ENCODE measurements at places on chromosomes 6 and 20.

- no peak for DNase-seq
These were observed 39.6 kb upstream of the PDE7B start for GRCh38 chr6:135811644-135812526.

DNA sequence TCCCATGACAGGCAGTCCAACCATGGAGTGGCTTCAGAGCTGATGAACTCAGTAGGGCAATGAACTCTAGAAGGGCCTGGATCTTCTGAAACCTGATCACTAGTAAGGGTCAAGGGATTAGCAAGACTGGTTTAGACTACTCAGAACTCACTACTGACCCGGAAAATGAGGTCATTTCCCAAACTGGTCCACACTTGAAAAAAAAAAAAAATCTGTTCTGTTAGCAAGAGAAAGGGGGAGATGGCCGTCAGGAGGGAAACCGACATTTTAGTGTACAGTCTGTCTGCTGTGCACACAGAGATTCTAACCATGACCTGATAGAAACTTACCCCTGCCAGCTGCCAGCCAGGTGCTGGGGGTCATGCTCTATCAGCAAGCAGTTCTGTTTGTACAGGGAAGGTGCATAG lies 262.4 kb upstream of the AGPAT4 start:
- DNase-seq, result no peak

DNA sequence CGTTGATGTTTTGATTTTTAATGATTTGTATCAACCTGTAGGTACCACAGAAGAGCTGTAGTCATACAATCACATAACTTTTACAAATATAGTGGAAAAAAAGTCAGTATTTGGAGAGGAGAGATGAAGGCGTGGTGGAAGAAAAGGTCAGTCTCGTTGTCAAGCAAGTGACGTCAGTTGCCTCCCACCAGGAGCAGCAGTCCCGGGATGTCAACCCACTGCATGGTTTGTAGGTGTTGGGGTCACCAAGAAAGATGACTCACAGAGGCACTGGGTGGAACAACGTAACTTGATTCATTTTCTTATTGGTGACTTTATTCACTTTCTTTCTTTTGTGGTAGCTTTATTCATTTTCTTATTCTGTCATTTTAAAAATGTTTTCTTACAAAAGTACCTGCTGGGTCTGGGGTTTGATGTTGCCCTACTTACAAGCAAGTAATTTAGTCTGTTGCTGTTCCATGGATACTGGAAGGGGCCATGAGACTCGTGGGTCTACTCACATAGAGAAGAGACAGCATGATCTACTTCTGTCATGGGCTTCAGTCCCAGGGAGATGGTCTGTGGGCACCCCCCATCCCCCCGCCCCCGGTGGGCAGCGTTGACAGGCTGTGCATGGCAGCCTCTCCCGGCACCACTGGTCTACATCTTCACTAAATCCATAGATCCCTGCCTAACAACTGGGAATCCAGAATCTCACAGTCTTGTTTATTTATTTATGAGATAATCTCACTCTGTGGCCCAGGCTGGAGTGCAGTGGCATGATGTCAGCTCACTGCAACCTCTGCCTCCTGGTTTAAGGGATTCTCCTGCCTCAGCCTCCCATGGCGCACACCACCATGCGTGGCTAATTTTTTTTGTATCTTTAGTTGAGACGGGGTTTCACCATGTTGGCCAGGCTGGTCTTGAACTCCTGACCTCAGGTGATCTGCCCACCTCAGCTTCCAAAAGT lies 36.4 kb upstream of the SYNJ2 start:
- no peak for DNase-seq

GRCh38 chr20:952196-952795 lies 36.2 kb upstream of the ANGPT4 start:
- DNase-seq, result no peak

DNA sequence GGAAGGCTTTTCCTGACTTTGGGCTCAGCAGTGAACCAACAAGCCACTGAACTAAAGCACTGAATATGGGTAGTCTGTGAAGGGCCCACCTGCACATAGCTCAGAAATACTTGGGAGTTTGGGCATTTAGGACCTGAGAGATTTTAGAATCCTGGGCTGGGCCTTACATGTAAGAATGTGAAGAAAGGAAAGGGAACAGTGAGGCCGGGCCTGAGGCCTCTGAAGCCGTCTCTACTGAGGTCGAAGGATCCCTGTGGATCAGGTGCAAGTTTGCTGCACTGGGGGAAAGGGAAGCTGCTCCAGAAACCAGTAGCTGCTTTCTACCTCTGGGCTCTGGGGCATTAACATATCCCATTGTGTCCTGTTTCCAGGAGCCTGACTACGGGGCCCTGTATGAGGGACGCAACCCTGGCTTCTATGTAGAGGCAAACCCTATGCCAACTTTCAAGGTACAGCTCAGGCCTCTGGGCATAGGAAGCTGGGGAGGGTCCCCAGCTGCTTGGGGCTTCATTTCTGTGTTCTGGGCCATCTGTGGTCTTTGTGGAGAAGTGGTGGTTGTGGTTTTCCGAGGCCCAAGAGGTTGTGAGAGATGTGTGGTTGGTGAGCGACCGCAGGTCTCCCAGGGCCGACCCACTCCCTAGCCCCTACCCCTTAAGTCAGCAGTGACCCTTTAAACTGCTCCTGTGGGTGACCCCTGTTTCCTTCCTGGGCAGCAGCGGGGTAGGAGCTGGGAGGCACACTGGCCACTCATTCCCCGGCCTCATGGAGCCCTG lies 30.3 kb downstream of the PLCG1 start:
- peak; percentile 24 for DNase-seq

DNA sequence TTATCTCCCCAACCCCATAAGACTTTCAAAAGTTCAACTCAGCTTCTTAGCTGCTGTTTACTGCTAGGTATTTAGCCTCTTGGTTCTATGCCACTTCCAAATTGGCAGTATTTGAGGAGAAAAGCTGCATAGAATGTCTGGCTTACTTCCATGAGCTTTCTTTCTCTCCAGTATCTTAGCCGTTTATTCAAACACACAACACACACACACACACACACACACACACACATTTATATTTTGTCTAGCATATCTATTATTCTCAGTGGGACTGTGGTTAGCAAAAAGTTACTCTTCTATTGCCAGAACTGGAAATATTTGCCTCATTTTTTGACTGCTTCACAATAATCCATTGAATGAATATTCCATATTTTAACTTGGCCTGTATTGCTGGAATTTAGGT lies 634.2 kb upstream of the IMPG1 start:
- no peak for DNase-seq

DNA sequence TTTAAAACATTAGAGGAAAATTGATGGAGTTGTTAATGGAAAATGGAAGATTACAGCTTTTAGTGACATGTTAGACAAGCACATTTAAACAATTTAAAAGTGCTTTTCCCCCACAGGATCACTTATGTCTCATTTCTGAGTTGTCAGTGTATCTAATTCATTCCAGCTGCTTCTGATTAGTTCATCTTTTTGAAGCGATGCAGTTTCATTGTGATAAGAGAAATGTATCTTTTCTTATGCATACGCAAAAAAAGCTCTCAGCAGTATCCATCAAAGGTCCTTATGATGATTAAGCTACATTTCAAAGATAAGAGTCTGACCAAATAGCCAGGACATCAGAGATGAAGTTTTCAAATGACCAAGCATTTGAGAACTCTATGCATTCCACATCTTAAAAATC lies 572.6 kb upstream of the SYNCRIP start:
- DNase-seq, result no peak

GRCh38 chr20:38805502-38805957 lies at the start of gene PPP1R16B:
Gene PPP1R16B (plus strand): TSS chr20:38805697. CDS start chr20:38835926, 30,229 bp downstream.
- DNase-seq, result peak; percentile 75

DNA sequence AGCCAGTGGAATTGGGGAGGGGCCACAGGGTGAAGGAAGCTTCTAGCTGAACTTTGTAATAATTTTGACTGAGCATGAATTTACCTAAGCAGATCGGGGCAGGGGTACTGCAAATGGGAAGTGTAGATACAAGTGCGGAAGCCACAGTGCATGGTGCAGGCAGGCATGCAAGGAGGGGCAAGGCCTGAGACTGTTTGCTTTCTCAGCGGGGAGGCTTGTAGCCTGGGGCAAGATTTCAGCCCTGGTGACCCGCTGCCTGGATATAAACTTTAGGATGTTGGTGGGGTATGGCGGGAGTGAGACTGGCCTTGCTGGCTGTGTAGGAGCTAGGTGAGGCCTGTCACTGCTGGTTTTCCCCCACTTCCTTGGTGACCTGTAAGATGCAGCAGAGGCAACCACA lies 266.4 kb upstream of the PREP start:
- no peak for DNase-seq

Measured in posterior cingulate gyrus (tissue), 11 donors.